ENCODE measurements at places on chromosomes 2 and 18.

- DNase-seq: no peak
Observed at GRCh38 chr2:40244251-40244650, 207.6 kb downstream of the SLC8A1 start.

- DNase-seq: peak; percentile 33
Observed at GRCh38 chr18:36514778-36515177, 217.3 kb downstream of the FHOD3 start.

DNA sequence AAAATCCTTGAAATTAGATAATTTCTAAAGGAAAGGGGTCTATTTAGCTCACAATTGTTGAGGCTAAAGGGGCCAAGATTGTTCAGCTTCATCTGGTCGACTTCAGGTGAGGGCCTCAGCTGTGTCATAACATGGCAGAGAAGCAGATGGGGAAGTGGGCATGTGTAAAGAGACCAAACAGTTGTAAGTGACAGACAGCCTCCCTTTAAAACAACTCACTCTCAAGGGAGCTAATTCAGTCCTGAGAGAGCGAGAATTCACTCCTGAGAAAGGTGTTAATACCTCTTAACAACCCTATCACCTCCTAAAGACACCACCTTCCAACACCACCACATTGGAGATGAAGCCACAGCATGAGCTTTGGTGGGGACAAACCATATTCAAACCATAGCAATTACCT lies 62.4 kb downstream of the KCMF1 start:
- DNase-seq: no peak

GRCh38 chr2:142849820-142850219 lies 27.6 kb upstream of the KYNU start:
- no peak for DNase-seq

- DNase-seq: no peak
Observed at GRCh38 chr2:158967114-158967730, 1.2 kb upstream of the TANC1 start.

- no peak for DNase-seq
Observed at GRCh38 chr18:48597671-48598070, 58.8 kb downstream of the CTIF start.

- DNase-seq: peak; percentile 41
Observed at GRCh38 chr2:160324161-160324800, 124.2 kb upstream of the ITGB6 start.

GRCh38 chr2:175371378-175371777 lies 189.9 kb upstream of the ATP5MC3 start:
- no peak for DNase-seq

- DNase-seq: peak; percentile 25
Observed at GRCh38 chr2:164458792-164459191, 162.5 kb downstream of the GRB14 start.

DNA sequence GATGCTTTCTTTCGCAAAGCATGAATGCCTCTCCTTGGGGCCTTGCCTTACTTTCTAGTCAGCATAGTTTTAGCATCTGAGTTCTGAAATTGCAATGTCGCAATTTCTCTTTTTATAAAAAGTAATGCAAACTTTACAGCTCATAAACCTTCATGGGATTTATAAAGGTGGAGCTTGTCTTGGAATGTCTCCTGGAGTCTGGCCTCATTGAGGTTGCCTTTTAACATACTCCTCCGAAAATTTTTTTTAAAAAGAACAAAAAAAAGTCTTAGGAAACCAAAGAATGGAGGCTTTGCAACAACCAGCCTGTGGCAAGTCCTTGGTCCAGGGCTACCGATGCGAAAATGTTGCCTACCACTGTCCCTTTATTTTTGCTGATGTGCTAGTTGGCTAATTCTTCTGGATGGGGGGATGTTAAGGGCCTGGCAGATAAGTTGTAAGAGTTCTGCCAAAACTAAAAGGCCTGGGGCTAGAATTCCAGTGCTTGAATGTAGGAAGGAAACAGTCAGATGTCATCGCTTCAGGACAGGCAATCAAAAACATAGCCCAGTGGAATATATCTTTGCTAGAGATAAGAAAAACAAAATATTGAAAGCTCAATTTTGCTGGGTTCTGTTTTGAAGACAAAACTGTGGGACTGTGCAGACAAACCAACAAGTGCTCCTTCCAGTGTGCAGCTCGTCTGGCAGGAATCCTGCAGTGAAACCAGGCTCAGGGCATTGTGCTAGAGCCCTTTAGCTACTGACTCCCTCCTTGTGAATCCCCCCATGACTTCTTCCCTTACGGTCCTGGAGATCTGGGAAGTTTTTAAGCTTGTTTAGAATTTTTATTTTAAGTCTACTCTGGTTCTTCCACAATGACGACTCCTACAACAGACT lies 213.0 kb downstream of the PIEZO2 start:
- DNase-seq: no peak

DNA sequence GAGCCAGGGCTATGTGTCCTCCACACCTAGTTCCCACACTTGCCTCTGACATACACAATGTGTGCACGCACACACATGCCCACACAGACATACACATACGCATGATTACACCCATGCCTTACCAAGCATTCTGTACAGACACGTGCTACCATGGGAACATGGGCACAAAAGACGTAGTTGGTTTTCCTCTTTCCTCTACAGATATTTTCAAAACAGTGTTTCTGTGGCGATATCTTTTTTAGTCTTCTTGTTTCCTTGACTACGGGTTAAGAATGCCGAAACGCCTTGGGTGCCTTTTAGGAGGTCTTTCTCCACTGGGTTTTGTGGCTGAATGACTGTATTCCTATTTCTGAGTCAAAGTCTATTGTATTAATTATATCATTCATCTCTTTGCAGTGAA lies 75.5 kb upstream of the SPTBN1 start:
- DNase-seq: no peak

- DNase-seq: no peak
Observed at GRCh38 chr2:205972113-205972512, 113.9 kb downstream of the INO80D start.

DNA sequence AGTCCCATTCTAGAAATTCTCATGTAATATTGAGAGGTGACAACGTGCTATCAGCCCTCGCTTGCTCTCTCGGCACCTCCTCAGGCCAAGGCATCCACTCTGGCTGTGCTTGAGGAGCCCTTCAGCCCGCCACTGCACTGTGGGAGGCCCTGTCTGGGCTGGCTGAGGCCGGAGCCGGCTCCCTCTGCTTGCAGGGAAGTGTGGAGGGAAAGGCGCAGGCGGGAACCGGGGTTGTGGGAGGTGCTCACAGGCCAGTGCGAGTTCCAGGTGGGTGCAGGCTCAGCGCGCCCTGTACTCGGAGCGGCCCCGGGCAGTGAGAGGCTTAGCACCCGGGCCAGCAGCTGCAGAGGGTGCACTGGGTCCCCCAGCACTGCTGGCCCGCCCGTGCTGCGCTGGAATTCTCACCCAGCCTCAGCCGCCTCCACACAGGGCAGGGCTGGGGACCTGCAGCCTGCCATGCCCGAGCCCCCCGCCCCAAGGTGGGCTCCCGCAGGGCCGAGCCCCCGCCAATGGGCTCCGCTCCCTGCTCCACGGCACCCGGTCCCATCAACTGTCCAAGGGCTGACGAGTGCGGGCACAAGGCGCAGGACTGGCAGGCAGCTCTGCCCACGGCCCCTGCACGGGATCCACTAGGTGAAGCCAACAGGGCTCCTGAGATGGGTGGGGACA lies 1680.6 kb upstream of the LRRTM1 start:
- no peak for DNase-seq

DNA sequence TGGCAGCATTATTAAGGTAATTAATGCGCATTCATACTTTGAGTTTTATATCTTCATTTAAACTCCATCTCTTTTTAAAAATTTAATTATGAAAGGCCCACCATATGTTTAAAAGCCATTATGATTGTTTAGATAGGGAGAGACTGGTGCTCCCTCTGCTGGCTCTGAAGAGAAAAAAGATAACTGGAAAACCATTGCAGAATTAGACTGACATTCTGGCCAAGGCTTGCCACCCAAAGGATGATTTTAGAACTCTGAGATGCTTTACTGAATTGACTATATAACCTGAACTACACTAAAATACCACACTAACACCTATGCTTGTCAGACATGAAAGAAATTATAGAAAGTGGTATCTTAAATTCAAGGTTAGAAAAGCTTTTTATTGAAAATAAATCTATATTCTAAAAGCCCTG lies 127.6 kb upstream of the SPOPL start:
- peak; percentile 25 for DNase-seq

DNA sequence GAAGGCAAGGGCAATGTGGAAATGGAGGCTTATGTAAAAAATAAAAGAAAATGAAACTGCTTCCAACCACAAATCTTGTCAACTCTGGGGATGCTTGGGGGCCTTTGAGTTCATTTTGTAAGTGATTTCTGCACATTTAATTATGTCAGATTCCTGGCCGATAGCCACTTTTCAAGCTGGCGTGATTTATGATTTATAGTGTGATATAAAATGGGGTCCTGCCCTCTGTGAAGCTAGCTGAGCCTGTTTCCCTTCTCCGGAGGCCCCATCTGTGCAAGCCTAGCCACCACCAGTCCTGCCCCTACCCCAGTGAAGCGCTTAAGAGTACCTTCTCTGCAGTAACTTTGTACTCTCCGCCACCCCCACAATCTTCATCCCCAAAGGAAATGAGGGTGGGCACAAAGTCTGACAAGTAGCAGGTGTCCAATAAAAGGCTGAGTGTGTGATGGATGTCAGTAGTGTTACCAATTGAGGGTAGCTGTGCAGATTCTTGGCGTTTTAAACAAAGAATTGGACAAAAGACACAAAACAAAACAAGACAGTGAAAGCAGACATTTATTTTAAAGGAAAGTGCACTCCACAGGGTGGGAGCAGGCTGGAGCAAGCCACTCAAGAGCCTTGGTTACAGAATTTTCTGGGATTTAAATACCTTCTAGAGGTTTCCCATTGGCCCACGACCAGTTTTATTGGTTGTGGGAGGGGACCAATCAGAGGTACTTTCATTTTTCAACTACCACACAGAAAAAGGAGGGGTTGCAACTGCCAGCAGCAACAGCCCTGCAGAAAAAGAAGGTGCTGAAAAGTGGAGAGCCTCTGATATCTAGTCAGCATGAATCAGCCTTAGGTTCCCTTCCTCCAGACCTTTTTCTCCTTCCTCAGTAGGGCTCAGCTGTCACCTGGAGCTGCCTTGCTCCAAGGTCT lies 39.0 kb upstream of the SIX3 start:
- no peak for DNase-seq

GRCh38 chr2:64562148-64562784 lies 38.1 kb downstream of the AFTPH start:
- no peak for DNase-seq

- DNase-seq: no peak
Observed at GRCh38 chr2:28626891-28627421, 124.7 kb upstream of the PPP1CB start.

DNA sequence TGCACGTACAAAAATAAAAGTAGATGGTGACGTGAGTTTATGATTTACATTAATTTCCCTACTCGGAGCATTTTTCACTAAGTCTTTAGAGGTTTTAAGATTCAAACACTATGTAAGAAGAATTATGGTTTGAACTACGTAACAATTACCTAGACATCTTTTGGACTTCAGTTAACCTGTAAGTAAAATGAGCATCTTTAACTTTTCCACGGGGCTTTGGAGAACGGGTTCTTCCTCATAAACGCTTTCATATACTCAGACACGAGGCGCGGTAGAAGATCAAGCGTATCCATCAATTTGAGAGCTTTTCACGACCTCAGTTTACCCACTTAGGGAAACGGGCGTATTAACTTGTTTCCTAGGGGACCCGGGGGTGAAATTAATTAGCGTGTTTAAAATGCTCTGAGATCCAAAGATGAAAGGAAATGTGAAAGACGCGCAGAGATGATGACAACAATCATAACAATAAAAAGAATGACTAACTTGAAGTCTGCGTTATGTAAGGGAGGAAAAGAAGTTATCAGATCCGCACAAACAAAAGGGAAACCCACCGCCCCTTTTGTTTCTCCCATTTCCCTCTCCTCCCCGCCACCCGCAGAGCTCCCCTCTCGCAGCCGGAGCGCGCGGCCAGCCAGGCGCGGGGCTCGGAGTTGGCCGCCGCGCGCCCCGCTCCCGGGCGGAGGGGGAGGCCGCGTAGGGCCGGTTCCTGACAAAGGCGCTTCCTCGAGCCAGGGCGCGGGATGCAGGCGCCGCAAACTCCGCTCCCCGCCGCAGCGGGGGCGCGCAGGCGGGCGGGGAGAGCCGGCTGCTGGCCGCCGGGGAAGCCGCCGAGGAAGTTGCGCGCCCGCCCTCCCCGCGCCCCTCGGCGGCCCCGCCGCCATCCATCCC lies 807 bp downstream of the PELI1 start:
- peak; percentile 62 for DNase-seq

- DNase-seq: no peak
Observed at GRCh38 chr2:196291426-196291825, 120.0 kb upstream of the STK17B start.

DNA sequence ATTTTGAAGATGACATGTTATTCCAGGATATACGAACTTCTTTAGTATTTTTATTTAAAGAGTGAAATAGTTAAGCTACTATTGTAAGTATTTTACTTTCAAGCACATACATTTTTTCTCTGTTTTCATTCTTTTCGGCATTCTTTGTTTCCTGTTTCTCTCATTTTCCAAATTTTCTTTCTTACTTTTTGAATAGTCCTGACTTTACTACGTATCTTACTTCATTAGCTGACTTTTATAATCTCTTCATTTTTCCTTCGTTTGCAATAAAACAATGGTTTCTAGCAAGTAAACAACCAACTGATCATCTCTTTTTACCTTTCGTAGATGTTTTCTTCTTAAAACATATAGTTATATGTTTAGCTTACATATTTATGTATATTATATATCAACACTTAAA lies 11.8 kb downstream of the CAVIN2 start:
- DNase-seq: no peak

GRCh38 chr18:22682720-22683119 lies 250.4 kb upstream of the RBBP8 start:
- DNase-seq: no peak

- no peak for DNase-seq
Observed at GRCh38 chr2:212520340-212520739, 18.3 kb downstream of the ERBB4 start.

GRCh38 chr18:54415086-54415485 lies 57.4 kb downstream of the C18orf54 start:
- DNase-seq: no peak

DNA sequence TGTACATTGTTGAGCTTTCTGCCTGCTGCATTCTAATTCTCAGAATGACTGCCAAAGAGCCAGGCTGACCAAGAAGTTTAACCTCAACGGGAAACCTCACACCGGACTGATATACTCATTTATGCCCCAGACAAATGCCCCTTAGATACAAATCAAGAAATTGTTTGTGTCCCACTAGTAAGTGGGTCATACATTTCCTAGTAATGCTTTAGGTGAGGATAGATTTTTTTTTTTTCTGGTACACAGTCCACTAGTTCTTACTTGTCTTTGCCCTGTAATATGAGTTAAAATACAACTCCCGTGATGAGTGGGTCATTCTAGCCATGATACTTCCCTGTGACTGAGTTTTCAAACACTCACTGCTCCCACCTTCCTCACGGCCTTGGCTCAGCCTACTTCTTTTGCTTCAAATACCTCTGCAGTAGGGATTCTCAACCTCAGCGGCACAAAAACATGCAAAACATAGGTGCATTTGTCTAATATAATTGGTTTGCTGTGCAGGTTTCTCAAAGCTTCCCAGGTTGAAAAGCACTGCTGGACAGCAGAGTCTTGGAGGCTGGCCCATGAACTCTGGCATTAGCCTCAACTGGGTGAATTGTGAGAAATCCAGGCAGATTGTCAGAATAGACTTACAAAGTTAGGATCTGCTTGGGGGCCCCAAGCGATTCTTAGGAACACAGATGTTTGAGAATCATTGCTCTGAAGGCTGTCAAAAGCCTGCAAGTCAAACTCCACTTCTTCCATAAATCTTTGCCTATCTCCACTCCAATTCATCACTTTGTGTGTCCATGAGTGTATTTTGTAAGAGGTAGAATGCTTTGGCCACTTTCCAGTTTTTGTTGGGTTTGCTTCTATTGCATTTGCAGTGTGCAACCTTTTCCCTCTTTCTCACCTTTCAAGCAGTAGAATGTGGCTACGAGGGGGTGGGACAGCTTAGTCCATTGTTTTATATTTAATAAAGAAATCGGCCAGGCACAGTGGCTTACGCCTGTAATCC lies 35.5 kb downstream of the TGIF1 start:
- DNase-seq: no peak

Measured in iPS-NIHi11 (cell line).